ENCODE measurements at places on chromosomes 7 and 10.

GRCh38 chr10:5905854-5906507, 15.9 kb downstream of the FBH1 start:
- no peak for DNase-seq

DNA sequence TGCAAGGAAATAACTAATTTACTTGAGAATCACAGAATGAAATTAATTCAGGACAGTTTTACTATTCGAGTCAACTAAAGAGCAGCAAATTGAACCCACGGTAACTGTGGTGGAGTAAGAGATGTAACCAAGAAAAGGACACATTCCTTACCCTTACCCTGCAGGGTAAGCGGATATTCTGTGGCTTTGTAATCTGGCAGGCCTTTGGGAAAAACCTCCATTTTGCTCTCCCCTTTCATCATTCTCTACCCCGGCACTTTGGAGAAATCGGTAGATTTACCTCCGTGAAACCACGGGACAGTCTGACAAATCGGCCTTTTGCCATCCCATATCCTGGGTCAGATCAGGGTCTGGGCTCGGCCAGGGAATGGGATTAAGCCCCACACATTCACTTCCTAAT, 18.4 kb downstream of the RCC1L start:
- DNase-seq: no peak

DNA sequence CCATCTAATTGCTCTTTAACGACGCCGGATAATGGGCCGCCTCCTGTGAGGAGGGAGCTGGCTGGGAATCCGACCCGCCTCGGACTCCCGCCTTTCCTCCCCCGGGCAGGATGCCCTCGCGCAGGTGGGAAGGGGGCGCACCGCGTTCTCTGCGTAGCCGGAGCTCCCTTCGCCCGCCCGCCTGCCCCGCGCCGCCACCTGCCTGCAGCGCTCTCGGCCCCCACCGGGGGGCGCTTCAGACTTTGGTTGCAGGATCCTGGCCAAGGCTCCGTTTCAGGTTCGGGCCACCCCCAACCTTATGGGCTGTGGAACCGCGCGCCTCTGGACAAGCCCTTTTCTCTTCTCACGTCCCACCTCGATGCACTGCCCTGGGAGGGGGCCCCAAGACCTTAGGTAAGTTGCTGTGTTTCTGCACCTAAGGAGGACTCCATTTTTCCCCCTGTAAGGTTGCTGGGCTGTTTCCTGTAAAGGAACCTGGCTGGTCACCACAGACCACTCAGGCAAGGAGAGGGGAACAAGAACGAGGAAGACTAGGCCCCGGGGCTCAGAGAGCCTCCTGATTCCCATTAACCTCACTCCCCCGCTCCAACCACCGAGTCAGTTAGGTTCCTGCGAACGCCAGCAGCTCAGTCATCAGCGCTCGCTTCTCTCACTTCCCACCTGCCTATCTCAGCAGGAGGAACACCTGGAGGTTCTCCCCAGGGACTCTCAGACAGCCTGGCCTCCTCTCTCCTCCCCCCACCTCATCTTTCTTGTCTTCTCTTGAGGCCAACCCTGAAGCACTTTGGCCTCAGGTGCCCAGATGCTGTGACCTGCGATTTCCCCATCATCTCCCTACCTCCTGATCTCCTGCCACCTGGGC, 11.3 kb upstream of the KAZALD1 start:
- DNase-seq: peak; percentile 57

DNA sequence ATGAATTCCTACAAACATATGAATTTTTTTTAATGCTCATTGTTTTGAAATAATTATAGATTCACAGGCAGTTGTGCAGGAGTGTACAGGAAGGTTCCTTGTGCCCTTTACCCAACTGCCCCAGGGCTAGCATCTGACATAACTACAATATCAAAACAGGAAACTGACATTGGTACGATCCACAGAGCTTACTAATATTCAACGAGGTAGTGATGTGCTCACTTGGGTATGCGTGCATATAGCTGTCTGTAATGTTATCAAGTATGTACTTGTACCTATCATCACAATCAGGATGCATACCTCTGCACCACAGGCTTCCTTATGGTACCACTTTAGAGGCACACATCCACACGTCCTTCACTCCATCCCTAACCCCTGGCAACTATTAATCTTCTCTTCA, 68.3 kb downstream of the BMS1 start:
- no peak for DNase-seq

- DNase-seq: no peak
Observed at GRCh38 chr7:130458257-130458656, 17.4 kb upstream of the CEP41 start.

DNA sequence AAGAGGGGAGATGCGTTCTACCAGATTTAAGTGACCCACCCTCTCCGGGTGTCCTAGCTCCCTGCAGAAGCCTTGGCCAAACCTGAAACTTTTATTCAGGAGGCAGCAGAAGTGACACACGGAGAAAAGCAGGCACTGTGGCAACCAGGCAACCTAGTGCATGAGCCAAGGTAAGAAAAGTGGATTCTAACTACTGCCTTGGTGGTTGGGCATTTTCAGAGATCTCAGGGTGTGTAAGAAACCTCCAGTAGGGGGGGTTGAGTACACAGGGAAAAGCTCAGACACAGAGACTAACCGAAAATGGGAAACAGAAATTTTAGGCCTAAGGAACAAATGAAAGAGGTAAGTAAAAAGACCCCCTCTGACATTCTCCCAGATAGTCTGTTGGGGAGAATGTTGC, 645.7 kb downstream of the ANKRD7 start:
- DNase-seq: no peak

DNA sequence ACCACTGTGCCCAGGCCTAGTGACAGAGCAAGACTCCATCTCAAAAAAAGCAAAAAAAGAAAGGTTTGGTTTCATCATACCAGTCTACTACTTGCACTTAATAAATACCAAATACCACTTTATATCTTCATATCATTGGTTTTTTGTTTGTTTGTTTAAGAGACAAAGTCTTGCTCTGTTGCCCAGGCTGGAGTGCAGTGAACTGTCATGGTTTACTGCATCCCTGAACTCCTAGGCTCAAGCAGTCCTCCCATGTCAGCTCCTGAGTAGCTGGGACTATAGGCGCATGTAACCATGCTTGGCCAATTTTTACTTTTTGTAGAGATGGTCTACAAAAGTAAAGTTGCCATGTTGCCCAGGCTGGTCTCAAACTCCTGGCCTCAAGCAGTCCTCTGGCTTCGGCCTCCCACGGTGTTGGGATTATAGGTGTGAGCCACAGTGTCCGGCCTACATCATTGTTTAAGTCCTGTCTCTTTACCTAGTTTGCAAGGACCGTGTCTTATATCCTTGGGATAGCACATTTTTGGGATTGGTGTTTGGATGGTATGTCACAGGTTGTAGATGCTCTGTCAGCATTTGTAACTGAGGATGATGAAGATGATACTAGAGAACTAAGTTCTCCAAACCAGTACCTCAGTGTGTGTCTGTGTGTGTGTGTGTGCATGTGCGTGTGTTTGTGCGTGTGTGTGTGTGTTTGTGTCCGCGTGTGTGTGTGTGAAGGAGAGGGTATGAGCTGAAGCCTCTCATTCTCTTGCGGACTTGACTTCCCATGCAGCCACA, 9.3 kb downstream of the LMTK2 start:
- no peak for DNase-seq

Data from activated CD8-positive, alpha-beta memory T cell treated with anti-CD3 and anti-CD28 coated beads for 48 hours (primary cell).